ENCODE measurements at places on chromosomes 6 and 20.

- DNase-seq = no peak
Observed at GRCh38 chr6:44524476-44525227, 137.1 kb downstream of the CDC5L start.

GRCh38 chr20:57682184-57683101, 27.4 kb downstream of the PMEPA1 start:
- no peak for DNase-seq

DNA sequence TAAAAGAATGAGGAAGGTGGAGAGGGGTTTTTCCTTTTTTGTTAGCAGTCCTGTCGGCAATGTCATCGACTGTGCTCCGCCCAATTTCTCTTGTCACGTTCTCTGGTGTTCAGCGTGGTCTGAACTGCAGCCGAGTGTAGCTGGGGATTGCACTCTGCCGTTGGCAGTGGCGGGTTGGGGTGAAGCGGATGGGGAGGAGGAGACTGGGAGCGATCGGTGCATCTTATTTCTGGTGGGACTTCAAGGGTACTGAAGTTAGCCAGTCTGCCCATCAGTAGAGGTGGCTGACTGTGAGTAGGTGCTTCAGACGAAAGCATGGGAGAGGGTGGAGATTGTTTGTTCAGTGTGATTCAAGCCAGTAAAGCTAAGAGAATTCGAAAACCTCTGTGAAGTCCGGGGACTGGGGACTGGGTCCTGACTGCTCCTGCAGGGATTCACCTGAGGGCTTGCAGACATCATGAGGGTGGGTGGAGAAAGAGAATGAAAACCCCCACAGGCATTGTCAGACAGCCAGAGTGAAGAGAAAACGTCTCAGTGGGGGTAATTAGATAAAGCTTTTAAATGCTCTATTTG, 5.1 kb downstream of the RREB1 start:
- DNase-seq = no peak

- DNase-seq = peak; percentile 27
Observed at GRCh38 chr20:40797425-40797824, 108.4 kb upstream of the MAFB start.

DNA sequence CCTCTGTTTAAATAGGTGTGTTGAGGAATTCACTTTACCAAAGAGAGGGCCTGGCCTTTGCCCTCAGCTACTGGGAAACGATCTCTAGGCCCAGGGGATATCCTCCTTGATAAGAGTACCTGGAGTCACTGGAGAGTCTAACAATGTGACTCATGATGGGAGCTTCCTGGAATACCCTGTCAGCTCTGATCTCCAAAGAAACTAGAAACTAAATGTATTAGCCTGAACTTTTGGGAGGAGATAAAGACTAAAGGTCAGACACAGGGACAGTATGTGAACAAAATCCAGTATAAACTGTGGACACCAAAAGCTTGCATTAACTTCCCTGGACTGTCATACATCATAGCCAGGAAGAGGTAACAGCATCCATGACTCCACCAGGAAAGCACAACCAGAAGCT, 148.5 kb downstream of the RNGTT start:
- no peak for DNase-seq

DNA sequence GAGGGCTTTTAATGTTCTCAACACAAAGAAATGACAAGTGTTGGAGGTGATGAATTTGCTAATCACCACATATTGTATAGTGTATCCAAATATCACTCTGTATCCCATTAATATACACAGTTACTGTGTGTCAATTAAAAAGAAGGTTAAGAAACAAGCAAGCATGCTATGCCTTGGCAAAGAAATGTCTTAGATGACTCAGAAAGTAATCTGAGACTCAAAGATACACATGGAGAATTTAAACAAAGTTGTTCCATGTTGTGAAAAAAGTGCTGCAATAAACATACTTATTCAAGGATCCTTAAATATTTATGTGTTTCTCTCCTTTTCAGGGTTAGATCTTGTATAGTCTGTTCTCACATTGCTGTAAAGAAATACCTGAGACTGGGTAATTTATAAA, 300.9 kb downstream of the DHX35 start:
- DNase-seq = no peak

- DNase-seq = no peak
Observed at GRCh38 chr6:164533045-164533362, 776.4 kb downstream of the C6orf118 start.

- DNase-seq = no peak
Observed at GRCh38 chr6:15489261-15489962, 173.4 kb downstream of the DTNBP1 start.

DNA sequence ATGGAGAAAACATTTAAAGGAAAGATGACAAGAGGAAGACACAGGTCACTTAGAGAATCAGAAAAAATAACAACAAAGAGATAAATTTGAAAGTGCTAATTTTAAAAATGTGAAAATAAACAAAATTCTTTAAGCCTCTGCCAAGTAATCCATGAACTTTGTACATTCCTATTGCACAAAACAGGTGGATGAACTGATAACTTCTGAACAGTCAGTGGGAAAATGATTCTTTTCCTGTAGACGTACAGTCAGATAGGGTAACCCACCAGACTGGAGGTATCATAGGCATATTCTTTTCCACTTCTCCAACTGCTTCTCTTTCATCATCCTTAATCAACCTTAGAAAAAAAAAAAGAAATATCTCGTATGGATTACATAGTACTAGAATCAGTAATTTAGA, 36.5 kb upstream of the CRISP1 start:
- no peak for DNase-seq

GRCh38 chr20:34403908-34404307, 40.8 kb downstream of the ITCH start:
- no peak for DNase-seq

DNA sequence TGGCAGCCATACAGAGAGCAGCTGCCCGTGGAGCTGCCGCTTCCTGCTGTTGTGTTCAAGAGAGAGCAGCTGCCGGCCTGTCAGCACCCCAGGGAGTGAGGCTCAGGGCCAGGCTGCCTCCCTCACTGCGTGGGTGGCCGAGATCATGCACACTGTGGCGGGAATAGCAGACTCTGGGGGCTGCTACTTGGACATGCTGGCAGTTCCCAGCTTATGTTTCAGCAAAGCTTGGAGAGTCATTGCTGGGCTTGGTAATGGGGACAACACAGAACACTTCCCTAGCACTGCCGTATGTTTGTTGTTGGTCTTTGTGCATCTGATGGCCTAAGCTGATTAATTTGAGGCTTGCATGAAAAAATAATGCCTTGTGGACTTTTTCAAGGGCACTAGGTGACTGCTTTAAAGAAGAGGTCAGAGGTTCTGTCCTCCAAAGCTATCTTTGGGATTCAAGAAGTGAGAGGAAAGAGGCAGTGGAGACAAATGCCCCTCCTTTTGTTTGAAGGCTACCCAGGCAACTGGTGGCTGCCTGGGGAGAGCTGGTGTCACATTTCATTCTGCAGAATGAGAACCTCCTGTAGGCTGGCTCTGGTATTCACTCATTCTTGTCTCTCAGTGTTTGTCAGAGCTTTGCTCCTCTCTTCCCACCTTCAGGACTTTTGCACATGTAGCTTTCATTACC, 18.8 kb downstream of the MRAP2 start:
- DNase-seq = peak; percentile 82

DNA sequence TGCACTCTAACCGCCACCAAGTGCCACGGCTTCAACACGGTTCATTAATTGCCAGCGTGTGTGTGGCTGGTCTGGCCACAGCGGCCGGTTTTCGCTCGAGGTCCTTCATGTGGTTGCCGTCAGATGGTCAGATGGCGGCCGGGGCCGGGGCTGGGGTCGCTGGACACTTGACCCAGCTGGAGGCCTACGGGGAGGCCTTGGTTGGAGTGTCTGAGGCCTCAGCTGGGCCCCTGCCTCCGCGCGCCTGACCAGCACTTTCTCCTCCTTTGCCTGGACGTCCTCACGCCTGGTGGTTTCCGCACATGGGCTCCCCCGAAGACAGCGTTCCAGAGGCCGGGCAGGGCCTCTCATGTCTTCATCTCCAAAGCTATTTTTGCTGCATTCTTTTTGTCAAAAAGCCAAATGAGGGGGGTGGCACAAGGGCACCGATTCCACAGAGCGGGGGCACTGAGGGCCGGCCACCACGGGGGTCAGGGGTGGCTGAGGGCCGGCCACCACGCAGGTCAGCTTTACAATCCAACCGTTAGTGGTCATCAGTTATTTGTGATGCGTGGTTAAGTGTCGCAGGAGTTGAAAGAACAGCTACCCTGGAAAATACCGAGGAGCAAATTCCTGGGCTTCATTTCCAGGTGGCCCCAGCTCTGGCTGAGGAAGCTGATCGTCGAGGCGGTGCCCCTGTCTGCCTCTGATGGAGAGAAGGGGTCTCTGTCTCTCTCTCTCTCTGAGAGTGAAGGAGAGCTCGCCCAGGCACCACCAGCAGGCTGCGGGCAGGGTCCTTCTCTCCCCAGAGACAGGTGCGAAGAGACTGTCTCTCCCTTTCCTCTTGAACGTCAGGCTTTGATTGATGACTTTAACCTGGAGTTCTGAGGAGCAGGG, 50.5 kb upstream of the FRMD1 start:
- DNase-seq = no peak

DNA sequence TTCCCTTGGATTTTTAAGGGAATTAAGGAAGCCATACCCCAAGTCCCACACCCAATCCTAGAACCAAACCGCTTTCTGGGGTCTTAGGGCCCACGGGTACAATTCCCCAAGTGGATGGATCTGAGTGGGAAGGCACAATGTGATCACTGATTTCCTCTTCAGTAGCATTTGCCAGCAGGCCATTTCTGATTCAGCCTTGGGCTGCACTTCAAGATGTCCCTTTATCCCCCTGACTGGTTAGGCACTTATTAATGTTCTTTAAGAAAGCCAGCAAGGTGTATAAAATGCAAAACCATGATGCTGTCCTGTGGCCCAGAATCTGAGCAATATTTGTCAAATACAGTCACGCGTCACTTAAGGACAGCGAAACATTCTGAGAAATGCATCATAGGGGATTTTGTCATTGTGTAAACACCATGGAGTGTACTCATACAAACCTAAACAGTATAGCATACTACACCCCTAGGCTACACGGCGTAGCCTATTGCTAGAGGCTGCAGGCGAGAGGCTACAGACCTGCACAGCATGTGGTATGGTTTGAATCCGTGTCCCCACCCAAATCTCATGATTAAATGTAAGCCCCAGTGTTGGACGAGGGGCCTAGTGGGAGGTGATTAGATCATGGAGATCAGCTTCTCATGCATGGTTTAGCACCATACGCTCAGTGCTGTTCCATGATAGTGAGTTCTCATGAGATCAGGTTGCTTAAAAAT, 234.2 kb downstream of the NRN1 start:
- DNase-seq = no peak

GRCh38 chr6:85435851-85436250, 14.0 kb upstream of the NT5E start:
- DNase-seq = no peak

- DNase-seq = no peak
Observed at GRCh38 chr6:89045576-89045975, 35.0 kb upstream of the PNRC1 start.

- no peak for DNase-seq
Observed at GRCh38 chr6:106966671-106967640, 7.6 kb downstream of the CD24 start.

DNA sequence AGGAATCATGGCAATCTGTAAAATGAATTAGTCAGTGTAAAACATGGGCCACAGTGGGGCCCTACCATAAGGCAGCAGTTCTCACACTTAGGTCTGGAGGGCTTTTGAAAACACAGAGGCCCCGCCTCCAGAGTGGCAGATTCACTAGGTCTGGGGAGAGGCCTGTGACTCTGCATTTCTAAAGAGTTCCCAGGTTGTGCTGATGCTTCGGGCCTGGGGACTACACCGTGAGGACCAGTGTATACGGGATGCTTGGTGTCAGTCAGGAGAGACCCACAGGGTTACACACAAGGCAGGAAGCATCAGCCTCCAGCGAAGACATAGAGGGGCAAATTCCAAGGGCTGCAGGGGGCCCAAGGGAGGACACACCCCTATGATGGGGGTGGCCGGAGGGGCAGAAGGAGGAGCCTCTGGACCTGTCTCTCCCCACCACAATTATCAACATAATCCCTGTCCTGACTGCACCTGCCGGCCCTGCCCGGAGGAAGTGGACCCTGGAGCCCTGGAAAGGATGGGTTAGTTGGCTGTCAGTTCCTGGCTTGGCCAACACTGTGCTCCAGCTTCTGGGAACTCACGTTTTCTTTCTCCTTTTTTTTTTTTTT, 46.7 kb downstream of the FGD2 start:
- peak; percentile 76 for DNase-seq

DNA sequence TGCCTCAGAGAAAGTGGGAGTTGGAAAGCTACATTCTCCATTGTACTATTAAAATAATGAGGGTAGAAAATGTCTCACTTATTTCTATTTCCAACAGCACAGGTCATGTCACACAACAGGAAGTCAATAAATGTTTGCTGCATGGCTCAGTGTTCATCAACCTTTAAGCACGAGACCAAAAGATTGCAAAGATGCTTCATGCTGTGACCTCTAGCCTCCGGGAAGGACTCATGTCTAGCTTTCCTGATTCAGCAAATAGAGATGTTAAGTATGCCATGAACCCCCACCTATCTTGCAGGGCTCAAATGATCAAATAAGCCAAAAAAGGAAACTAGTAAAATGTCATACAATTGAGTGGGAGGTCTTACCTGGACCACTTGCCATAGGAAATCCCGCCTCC, 57.4 kb downstream of the NCOA6 start:
- DNase-seq = no peak

DNA sequence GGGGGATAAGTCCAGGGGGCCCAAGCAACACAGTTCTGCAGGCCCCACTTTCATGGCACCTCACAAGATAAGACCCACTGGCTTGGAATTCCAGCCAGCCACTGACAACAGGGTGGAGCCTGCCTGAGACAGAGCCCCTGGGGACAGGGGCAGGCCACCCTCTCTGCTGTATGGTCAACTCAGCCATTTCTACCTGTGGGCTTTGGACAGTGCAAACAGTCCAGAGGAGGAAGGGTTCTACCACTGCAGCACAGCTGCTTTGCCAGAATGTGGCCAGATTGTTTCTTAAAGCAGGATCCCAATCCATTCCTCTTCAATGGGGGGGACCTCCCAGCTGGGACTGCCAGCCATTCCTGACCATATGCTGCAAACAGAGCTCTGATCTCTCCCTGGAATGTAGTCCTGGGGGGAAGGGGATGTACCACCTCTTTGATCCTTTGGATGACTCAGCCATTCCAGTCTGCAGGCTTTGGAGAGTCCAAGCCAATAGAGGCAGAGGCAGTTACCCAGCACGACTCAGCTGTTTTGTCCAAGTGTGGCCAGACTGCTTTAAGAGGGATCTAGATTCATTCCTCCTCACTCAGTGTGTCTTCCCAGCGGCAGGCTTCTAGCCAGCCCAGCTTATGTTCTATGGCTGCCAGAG, 842.2 kb downstream of the EPHA7 start:
- peak; percentile 35 for DNase-seq

GRCh38 chr20:1844325-1845162, 50.7 kb upstream of the SIRPA start:
- no peak for DNase-seq

DNA sequence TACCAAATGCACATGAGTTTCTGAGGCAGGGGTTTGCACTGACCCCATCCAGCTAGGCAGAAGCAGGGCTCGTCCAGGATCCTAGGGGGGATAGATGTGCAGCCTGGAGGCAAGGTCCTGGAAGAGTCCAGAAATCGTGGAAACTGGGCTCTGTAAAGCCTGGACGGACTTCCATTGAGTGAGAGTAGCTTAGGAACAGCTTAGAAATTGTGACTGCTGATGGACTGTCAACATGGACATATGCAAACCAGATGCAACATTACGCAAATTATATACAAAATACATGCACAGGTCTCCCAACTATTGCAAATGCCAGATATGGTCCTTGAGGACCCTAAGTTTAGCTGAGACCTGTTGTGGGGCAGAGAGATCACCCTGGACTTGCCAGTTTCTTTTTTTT, 4.8 kb upstream of the EMILIN3 start:
- no peak for DNase-seq

Data from NCI-H524 (cell line).